ENCODE measurements at places on chromosomes 12 and 14.

DNA sequence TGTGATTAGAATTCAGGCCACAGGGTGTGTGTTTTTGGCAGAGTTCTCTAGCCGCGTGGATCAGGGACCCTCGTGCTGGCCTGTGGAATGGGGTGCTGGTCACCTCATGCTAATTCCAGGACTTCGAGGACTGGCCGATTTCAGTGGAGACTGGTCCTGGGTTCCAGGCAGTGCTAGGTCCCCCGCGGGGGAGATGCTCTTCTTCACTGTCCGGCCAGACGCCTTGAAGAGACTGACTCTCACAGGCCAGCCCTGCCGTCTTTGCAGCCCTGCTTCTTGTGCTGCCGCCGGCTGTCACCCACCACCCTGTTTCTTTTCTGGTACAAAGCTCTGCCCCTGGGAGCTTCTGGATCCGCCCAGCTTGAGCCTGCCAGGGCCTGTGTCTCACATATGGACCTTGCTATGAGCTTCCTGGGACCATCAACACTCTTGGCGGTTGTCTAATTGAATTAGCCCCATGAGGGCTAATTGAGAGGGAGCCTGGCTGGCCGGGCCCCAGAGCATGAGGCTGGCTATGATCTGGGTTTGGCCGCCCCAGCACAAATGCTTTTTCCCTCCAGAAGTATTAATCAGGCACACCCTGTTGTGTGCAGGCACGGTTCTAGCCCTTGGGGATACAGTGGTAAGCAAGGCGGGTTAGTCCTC, 8.2 kb downstream of the MLXIP start:
- DNase-seq, result no peak

DNA sequence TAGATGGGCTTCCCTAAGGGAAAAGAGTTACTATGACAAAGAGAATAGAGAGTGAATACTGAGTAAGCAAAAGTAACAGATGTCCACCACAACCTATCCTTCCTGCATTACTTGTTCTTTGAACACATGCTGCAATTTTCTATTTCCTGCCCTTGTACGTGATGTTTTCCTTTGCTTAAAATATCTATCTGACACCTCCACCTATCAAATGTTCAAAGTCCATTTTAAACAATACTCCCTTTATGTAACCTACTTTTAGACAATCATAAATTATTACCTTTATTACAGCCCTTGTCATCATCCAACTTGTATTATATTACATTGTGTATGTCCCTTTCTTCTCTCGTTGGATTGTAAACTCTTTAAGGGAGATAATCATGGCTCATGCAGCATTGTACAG, 147.2 kb upstream of the DYRK2 start:
- DNase-seq, result no peak

GRCh38 chr14:35558680-35559079, 24.7 kb downstream of the INSM2 start:
- no peak for DNase-seq

DNA sequence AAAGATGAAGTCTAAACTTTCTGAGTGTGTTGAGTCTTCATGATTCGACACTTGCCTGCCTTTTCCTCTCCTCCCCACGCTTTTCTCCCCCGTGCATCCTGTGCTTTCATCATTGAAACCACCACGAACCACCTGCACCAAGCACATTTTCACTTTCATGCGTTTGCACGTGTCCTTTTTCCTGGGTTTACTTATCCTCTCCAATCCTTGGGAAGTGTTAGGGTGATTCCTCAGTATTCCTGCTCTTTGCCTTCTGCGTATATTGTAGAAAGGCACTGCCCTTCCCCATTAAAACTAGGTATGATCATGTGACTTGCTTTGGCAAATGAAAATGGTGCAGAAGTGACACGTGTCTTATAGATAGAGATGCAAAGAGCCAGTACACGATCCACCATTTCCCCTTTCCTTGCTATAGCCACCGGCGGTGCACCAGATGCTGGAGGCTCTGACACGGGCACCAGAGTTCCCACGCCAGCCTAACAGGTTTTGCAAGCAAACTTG, 106.6 kb downstream of the BRMS1L start:
- no peak for DNase-seq

GRCh38 chr12:59834659-59835474, 239.0 kb downstream of the SLC16A7 start:
- DNase-seq, result peak; percentile 0

- no peak for DNase-seq
These were observed 22.5 kb downstream of the EML1 start for GRCh38 chr14:99815696-99816095.

DNA sequence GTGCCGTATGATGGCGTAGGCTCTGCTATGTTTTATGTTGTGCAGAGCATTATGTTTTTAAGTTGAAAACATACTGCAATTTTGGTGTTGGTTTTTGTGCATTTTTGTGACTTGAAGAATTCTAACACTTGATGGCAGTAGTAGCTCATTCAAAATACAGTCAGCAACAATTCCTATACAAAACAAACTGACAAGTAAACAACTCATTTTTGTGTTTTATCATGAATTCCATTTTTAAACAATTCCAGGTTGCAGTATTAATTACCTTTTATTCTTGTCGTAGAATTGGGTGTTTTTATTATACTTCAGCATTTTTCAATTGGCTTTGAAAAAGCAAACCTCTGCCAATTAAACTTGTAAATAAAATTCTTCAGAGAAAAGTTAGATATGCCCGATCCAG, 4.1 kb upstream of the CCER1 start:
- DNase-seq, result no peak

GRCh38 chr12:15982071-15982470, 70.9 kb downstream of the DERA start:
- DNase-seq, result no peak

DNA sequence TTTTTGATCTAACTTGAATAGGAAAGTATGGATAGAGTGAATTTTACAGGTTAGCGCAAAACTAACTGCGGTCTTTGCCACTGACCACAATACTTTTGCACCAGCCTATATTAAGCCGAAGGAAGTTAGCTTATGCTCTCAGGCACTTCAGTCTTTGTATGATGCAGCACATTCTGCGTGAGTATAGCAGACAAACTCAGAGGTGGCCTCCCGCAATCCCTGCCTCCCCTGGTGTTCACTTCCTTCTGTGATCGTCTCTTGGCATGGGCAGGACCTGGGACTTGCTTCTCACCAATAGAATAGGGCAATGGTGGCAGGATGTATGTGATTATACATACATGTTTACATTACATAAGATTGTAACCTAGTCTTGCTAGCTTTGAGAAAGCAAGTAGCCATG, 10.3 kb upstream of the SLC6A13 start:
- DNase-seq, result no peak

DNA sequence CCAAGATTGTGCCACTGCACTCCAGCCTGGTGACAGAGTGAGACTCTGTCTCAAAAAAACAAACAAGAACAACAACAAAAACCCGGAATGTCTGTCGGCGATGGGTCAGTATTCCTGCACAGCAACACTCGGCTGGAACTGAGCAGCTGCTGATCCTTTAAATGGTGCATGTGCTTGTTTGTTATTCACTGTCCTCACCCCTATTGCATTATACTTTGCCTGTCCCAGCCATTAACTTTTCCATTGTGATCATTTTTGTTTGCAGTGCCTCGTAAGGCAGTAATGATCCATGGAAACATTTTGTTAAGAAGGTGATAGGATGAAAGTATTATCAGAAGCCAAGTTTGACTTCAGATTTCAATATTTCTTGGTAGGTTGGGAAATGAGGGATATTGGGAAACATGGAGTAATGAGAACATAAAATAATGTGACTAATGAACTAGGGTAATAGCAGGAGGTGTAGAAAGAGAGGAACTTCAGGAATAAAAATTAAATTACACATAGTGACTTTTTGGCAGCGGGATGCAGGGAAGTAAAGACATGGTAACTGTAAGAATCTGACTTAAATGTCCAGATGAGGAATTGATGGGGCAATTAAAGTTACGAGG, 6.1 kb downstream of the ACSS3 start:
- DNase-seq, result no peak
